ENCODE measurements at places on chromosomes 2 and 18.
A peak's percentile ranks its signal among the peaks of the same experiment; 100 is the strongest.

- peak; percentile 70 for DNase-seq
Measured at GRCh38 chr18:39952816-39953215, 2002.2 kb upstream of the PIK3C3 start.

GRCh38 chr2:147094077-147094476 is 750.8 kb upstream of the ACVR2A start:
- DNase-seq = no peak

DNA sequence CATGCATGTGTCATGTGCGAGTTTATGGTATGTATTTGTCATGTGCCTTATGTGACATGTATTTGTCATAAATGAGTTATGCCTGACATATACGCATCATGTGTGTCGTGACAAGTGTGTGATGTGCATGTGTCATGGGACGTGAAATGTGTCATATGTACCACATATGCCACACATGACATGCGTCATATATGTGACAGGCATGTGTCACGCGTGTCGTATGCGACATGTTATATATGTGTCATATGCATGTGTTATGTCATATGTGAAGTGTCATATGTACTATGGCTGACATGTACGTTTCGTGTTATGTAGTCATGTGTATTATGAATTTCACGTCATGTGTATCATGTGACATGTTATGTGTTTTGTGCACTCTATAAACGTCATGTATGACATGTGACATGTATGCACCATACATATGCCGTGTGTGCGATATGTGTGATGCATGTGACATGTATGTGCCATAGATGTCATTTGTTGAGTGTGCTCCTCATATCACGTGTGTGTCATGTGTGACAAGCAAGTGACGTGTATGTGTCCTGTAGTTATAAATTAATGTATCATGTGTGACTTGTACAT is 2152.3 kb upstream of the PIK3C3 start:
- no peak for DNase-seq

DNA sequence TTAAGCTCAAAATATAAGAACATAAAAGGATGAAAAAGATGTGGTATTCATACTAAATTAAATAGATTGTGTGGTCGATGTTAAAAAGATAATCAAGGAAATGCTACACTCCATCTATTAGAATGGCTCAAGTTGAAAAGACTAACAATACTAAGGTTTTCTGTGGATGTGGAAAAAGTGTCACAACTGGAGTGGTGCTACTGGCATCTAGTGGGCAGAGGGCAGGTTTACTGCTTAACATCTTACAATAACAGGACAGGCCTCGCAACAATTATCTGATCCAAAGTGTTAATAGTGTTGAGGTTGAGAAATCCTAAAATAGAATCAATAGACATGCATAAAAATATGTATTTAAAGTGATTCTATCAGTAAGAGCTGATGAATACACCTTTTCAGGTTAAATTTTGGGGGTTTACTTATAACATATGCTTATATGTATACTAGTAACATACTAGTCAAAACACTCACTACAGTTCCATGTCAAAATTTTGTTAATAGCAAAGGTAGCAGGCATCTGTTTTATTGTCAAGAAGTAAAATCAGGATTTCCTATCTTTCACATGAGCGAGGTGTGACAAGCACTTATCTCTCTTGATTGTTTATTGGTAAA is 91.5 kb upstream of the TMEFF2 start:
- peak; percentile 54 for DNase-seq

DNA sequence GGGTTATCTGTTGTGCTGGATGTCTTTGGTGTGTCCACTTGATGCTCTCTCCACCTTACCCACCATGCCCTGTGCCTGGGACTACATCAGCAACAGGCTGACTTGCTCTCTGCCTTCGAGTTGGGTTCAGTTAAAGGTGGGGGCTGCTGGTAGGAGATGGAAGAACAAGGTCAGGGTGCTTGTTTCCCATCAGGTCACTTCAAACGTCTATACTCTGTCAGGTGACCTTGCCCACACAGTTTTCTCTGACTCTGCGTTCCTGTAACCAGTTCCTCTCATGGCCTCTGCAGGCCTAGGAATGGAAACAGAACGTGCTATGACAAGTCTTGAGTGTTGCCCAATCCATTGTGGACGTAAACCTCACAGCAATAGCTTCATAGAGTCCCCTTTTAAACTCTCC is 38.4 kb upstream of the PAPOLG start:
- DNase-seq = no peak

DNA sequence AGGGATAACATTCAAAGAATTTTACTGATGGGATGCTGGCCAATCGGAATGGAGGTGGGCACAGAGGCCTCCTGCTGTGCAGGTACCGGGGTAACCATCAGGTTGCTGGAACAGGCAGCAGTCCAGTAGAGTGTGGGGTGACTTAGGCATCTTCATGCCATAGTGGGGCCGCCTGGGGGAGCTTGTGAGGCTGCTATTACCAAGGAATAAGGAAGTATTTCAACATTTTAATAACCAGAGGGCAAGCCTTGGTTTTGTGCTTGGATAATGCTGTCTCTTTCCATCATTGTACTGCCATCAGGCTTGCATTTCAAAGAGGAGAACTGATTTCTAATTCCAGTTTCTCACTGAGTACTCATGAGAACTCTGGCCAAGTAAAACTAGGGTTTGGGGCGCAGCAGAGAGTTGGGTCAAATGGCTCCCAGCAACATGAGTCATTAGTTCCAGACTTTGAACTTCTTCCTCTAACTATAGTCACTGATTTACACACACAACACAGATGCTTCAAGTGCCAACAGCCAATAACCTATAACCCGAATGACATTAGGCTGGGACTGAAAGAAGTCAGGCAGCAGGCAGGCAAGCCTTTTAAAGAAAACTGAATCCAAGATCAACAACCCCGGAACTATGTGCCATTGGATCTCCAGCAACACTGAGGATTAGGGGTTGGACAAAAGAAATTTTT is 56.1 kb upstream of the FHL2 start:
- DNase-seq = peak; percentile 41

DNA sequence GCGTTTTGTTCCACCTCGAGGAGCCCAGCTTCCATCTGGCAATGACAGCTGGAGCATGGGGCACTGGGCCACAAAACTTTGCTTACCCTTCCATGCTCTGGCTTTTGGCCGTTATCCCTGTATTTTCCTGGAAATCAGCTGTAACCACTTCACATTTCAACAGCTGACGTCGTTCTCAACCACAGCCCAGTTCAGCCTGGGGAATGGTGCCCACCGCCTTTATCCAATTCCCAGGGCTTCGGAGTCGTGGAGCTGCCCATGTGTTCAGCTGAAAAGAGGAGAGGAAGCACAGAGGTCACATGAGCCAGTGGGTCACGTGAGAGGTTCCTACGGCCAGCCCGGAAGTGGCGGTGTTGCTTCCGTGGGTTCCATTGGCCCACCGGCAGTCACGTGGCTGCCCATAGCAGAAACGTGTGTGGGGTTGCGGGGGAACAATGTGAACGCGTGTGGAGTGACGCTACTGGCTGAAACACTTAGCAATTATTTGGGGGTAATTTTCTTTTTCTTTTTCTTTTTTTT is 16.7 kb upstream of the EDAR start:
- DNase-seq = no peak

DNA sequence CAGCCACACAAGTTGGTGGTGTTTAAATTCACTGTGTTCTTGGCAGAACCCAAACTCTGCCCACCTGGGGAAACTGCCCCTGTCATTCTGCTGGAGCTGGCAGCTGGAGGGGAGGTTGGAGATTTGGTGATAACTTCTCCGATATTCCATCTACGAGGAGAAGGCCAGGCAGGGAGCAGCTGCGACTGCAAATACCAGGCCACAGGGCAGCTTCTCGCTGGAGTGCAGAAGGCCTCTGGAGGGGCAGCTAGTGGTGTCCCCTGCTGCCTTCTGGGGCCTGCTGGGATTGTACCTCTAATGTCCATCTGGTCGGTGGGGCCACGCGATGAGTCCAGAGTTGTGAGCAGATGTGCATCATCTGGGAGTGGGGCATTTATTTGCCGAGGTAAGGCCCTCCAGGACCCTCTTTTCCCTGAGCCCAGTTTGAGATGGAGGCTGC is 98.9 kb downstream of the ACKR3 start:
- DNase-seq = no peak

GRCh38 chr2:235940330-235940729 is 227.9 kb downstream of the GBX2 start:
- no peak for DNase-seq

DNA sequence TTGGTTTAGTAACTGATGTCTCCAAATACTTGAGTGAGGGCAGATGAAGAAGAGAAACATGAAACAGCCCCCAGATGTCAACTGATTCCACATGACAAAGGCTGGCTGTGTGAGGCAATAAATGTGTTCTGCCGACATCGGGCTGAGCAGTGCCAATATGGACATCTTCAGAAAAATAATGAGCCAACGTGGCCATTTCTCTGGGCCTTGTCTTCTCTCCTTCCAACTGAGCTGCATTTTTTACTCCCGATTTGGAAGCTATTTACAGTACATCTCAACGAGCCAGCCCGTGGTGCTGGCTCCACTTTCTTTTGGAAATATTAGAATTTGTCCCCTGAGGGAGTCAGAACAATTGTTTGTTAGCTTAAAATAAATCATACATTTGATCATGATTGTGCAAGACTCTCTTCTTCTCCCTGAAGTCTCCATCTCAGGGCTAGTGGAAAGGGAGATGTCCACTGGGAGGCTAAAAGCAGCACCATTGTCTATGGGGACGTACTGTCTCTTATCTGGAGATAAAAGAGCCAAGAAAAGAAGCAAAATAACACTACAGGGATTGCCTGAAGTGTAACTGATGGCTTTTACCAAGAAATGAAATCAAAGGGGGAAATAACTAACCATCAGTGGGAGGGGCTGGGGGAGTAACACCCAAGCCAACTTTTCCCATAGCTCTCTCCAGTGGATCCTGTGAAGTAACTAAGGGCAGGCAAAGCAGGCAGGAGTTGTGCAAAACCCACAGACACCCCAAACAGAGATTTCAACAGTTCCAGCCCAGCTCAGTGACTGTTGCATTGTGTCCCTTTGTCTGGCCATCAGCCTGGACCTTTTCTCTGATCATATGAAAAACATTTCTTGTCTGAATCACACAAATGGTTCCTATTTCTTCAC is 114.8 kb downstream of the RDH14 start:
- no peak for DNase-seq

- DNase-seq = no peak
Measured at GRCh38 chr2:24878341-24878740, 41.7 kb downstream of the ADCY3 start.

GRCh38 chr2:47300609-47301276 is 102.2 kb upstream of the MSH2 start:
- DNase-seq = peak; percentile 76

DNA sequence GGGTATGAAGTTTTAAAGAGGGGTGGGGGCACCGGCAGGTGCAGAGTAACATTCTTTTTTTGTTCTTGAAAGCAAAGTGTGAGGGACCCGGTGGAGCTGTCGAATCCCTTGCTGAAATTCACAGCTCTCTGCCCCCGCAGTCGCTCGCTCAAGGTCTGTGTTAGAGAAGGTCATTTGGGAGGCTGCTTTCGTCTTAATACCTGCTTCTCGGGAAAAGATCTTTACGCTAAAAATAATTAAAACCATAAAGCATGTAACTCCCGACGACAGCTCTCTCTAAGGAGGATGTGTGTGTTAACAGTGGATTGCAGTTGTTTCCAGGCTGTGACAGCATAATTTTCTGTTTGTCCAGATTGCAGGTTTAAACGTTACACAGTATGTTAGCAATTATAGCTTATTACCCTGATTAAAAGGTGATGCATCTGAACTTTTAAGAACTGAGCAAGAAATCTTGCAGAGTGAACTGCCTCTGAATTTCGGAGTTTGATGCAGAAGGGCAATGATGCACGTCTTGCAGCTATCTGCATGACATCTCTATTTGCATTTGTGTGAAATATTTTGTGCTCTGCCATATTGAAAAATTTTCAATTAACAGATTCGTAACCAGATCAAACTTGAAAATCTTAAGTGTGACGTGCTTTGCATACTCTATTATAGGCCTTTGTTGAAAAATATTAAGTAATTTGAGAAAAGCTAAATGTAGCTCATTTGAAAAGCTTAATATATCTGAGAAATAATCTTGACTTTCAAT is 954 bp downstream of the RAPGEF4 start:
- DNase-seq = no peak

DNA sequence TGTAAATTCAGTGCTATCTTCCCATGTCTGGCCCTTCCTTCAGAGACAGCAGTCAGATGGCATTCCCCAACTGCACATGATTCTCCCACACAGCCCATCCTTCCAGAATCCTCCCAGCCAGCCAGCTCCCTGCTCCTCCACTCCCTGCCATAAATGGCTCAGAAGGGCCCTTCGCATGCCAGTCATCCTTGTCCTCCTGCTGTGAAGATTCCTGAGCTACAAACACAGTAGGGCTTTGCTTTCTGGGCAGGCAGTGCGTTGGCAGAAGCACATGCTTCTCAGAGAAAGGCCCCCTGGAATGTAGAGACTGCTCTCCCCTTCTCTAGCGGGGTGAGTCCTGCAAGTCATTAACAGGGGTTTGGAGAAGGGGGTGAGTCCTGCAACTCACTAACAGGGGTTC is 71.9 kb downstream of the TEX51 start:
- no peak for DNase-seq

All from MM.1S (cell line).